Urinary bladder (tissue), 4 donors: ENCODE measurements at places on chromosomes 12 and 14.

GRCh38 chr14:37257501-37258070 is 59.8 kb downstream of the MIPOL1 start:
- no peak for DNase-seq

- no peak for DNase-seq
Observed at GRCh38 chr12:75739912-75740311, 228.5 kb upstream of the KRR1 start.

DNA sequence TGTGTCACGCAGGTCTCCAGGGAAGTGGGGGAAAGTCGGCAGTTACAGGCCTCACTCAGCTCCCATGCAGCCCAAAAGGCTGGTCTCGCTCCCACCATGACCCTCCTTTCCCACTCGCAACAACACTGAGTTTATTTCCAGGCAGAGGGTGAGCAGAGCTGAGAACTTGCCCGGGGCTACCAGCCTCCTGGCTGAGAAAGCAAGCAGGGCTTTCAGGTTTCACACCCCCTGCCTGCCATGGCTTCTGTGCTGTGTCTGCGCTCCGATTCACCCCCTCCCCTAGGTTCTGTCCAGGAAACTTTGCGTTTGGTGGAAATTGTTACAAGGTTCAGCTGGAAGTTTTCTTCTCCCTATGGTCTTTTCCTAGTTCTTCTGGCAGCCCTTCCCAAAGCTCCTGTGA is 17.1 kb downstream of the OR10G2 start:
- DNase-seq, result no peak

GRCh38 chr14:20988717-20989470 is 886 bp upstream of the METTL17 start:
- no peak for DNase-seq

DNA sequence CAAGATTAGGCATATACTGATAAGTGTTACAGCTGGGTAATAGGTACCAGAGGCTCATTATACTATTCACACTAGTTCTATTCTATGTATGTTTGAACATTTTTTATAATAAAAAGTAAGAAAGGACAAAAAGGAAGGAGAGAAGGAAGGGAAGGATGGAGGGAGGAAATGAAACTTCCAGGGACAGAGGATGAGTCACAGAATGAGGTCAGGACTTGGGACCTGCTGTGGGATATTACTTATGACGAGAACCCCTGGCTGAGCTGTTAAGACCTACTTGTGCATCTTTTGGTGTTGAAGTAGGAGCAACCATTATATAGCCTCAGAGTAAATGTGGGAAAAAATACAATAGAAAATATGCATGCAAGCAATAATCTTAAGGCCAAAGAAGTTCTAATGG is 16.7 kb upstream of the TMEM260 start:
- no peak for DNase-seq

GRCh38 chr12:118064608-118065007 is 3.6 kb upstream of the WSB2 start:
- no peak for DNase-seq
